ENCODE measurements at places on chromosomes 2 and 18.

DNA sequence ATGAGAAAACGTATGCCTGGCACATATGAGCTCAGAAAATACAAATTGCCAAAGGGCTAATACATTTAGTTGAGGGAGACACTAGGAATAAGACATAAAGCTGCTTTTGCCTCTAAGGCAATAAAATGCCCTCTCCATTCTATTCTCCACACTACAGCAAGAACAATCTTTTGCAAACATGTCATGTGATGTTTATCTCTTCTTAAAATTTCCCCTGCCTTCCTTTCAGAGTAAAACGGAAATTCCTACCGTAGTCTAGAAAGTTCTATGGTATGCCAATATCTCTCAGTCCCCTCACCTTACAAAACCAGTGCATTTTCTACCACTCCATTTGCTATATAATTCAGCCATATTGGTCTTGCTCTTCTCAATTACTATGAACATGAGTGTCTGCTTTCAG is 33.1 kb downstream of the C18orf54 start:
- no peak for DNase-seq

GRCh38 chr2:170236680-170237047 is 58.7 kb downstream of the MYO3B start:
- no peak for DNase-seq

GRCh38 chr2:171630812-171631626 is 56.2 kb upstream of the DYNC1I2 start:
- no peak for DNase-seq

DNA sequence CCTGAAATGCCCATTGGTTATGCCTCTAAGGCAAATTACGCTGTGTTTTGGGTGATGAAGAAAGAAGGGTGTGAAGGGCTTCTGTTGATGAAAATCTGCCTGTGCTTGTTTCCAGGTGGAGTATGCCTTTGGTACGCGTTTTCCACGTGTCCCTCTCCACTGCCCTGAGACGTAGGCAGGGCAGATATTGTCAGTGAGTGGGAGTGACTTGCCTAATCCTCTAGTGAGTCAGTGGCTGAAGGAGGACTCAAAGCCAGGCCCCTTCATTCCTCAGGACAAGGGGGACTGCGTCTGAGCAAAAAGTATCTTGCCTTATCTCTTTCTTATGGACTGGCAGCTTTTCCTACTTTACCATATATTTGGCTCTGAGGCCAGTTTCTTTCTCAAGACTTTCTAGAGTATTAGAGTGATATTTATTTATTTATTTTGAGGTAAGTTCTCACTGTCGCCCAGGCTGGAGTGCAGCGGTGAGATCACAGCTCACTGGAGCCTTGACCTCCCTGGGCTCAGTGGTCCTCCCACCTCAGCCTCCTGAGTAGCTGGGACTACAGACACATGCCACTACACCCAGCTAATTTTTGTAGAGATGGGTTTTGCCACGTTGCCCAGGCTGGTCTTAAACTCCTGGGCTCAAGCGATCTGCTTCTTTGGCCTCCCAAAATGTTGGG is 10.2 kb downstream of the RALB start:
- DNase-seq = no peak

GRCh38 chr2:204272089-204272488 is 273.2 kb upstream of the PARD3B start:
- DNase-seq = no peak

DNA sequence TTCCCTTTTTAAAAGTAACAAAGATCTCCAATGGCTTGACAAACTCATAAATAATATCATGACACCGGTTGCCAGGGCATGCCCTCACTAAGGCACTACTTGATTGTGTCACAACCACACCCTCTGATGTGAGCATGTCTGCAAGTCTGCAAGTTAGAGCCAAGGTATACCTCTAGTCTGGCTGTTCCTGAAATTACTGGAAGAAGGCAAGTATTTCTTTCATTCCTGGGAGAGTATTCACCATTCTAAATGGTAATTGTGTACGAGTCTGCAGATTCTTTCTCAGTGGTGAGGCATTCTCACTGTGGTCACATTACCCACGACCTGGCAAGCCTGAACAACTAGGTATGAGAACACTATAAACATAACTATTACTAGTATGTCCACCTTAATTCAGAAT is 25.7 kb upstream of the RNU4ATAC start:
- DNase-seq = no peak

GRCh38 chr2:25168256-25169072 is at the start of gene POMC:
POMC (minus strand) TSS chr2:25168580; CDS start chr2:25164772, 3,808 bp downstream.
- peak; percentile 32 for DNase-seq

GRCh38 chr18:63238693-63239075 is 80.9 kb downstream of the BCL2 start:
- no peak for DNase-seq

DNA sequence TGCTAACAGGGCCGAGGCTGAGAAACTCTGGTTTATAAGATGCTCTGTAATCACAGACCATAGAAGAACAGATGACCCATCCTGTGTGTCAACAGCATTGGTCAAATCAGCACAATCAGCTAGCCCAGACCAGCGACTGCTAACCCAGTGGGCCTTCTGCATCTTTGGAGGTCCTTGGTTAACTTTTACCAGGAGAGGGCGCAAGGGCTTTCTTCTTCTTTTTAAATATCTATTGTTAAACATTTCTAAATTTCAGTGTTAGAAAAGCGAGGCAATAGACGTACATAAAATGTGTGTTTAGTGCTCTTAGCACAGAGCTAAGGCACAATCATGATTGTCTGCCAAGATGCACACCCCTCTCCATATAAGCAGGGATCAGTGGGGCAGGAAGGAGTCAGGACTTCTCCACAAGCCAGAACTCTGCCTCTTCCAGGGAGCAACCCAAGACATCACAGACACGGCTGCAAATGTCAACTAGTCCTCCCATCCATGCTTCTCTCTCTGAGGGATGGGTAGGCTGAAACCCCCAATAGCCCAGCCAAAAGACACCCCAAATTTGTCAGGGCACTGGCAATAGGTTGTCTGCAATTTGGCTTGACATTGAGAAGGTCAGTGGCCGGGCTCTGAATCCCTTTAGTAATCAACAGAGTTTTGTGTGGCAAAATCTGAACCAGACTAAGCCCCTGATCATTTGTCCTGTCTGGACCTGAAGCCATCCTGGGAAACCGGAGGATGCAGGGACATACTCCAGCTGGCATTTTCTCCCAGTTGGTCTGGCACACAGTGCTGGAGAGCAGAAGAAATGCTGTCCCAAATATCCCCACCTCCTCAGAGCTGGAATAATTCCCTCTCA is 188.2 kb downstream of the BCL2 start:
- peak; percentile 41 for DNase-seq

DNA sequence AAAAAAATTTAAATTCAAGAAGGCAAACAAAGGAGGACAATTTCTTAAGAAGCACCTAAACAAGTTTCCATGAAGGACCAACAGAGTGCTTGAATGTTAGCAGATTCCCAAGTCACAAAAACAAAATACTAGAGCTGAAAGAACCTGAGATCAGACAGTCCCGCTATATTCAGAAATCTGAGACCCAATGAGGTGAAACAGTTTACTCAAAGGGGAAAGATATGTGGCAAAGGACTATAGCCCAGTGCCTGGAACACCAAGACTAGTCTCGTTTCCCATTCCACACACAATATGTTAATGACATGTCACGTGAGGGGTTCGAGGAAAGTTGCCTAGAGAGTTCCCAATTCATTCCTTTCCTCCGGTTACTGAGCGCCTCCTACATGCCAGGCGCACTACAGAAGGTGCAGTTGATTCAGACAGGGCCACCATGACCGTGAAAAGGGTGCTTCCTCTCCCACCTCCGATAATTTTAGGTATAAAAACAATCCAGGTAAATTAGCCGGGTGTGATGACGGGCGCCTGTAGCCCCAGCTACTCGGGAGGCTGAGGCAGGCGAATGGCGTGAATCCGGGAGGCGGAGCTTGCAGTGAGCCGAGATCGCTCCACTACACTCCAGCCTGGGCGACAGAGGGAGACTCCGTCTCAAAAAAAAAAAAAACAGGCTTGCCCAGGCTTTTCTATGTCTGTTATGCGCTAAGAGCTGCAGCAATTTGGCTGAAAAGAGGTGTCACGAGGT is 617 bp downstream of the SRBD1 start:
- peak; percentile 44 for DNase-seq

DNA sequence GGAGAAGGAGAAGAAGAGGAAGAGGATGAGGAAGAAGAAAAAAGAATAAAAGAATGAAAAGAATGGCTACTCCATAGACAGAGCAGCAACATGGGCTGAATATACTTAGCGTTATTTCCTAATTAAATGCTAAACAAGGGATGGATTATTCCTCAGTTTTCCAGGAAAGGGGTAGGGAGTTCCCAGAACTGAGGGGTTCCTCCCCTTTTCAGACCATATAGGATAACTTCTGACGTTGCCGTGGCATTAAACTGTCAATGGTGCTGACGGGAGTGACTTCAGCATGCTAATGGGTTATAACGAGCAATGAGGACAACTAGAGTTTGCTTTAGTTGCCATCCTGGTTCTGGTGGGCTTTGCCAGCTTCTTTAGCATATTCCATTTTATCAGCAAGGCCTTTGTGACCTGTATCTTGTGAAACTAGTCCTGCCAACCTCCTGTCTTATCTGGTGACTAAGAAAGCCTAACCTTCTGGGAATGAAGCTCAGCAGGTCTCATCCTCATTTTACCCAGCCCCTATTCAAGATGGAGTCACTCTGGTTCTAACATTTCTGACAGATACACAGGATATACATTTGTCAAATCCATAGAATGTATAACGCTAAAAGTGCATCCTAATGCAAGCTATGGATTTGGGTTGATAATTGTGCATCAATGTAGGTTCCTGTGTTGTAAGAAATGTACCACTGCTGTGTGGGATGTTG is 152.3 kb downstream of the MAIP1 start:
- DNase-seq = no peak

GRCh38 chr2:119996148-119996547 is 16.7 kb upstream of the EPB41L5 start:
- no peak for DNase-seq

All from NCI-H1105 (cell line).